ENCODE measurements at places on chromosomes 16 and 17.

DNA sequence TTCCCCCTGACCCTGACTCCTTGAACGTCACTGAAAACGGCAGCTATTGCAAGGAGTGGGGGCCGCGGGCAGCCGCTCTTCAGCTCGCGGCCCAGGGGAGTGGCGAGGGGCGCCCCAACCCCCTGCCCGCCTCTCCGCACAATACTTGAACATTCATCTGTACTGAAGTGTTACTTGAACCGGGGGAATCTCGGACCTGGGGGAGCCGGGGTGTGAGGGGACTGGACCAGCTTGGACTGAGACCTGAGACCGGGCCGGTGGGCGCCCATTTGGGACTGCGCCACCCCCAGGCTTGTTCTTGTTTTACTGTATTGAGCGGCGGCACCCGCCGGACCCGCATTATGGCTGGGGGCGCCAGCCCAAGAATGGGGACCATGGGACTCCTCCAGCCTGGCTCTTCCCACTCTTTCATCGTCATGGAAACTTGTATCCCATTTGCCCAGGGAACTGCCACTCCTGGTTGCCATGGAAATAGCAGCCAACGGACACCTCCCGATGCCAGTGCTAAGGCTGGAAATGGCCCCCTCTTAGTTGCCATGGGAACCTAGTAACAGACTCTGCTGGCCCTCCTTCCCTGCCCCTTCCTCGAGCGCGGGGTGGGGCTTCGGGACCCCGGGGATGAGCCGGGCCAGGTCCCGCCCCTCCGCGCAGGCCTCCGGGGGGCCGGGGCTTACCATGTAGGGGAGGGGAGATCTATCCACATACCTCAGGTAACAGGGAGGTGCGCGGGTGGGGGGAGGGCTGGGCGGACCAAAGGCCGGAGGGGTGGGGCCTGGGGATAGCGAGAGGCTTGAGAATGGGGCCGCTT lies 805 bp upstream of the ORAI3 start:
- DNase-seq, result peak; percentile 79

GRCh38 chr16:68434624-68435210 lies 13.6 kb downstream of the SMPD3 start:
- DNase-seq, result no peak

DNA sequence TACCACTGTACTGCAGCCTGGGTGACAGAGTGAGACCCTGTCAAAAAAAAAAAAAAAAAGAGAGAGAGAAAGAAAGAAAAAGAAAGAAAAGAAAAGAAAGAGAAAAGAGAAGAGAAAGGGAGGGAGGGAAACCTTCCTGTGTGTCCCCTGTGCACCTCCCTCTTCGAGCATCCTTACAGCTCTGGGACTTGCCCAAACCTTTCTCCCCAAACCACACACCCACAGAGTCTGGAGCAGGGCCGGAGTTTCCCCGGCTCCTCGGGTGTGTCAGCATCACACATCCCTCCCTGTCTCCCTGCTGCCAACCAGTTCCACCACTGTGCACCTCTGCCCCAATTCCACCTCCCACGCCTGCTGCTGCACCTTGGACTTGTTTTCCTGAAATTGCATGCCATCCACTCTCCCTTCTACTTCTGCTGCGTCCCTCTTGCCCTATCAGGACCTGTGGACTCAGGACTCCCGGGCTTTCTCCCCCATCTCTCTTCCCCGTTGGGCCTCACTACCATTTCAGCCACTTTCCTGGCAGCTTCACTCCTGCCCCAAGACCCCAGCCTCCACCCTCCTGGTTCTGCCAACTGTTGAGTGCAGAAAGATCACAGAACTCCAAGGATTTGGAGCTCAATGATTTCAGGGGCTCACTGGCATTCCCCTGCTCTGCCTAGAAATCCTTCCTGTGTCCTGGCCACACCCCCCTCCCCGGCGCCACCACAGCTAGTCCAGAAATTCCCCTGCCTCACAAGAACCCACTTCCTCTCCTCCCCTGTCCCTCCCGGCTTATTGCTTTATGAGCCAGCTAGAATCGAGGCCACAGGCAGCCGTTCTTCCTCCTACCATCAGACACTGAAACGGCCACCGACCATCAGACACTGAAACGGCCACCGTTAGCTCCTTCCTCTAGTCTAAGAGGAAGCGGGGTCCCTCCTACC lies 3.7 kb upstream of the CDK3 start:
- no peak for DNase-seq

GRCh38 chr16:11046382-11046931 lies 102.1 kb downstream of the CLEC16A start:
- no peak for DNase-seq

- no peak for DNase-seq
These were observed 53.5 kb downstream of the KLHDC4 start for GRCh38 chr16:87712184-87712762.

- DNase-seq, result no peak
These were observed 29.3 kb downstream of the ACTG1 start for GRCh38 chr17:81483085-81483861.

GRCh38 chr16:49478107-49478506 lies 104.5 kb downstream of the C16orf78 start:
- DNase-seq, result no peak
